ENCODE measurements at places on chromosomes 5 and 9.

DNA sequence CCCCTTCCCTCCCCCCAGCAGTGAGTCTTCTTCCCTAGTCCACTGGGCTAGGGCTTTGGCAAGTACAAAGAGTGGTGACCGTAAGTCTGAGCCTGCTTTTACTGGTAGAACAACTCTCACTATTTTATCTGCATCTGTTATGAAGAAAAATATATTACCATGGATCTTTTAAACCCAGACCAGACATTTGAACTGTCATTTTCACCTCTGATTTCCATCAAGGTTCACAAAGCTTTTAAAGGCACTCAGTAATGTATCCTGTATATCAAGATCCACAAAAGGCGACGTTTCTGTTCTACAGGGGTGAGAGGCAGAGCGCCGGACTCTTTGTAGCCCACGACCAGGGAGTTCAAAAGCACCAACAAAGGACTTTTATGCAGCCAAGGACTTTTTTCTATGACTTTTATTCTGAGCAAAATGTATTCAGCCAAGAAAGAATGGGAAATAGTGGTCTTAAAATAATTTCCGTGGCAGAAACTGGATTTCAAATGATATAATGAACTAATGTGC is 388.3 kb downstream of the ANXA1 start:
- DNase-seq: no peak

- no peak for DNase-seq
These were observed 87.0 kb downstream of the WNK2 start for GRCh38 chr9:93270976-93271375.

GRCh38 chr9:122904466-122904822 is 715 bp downstream of the RC3H2 start:
- peak; percentile 8 for DNase-seq

- no peak for DNase-seq
These were observed 96.2 kb downstream of the OSTF1 start for GRCh38 chr9:75184471-75184870.

- DNase-seq: no peak
These were observed 57.3 kb upstream of the DMRT1 start for GRCh38 chr9:784202-784601.

DNA sequence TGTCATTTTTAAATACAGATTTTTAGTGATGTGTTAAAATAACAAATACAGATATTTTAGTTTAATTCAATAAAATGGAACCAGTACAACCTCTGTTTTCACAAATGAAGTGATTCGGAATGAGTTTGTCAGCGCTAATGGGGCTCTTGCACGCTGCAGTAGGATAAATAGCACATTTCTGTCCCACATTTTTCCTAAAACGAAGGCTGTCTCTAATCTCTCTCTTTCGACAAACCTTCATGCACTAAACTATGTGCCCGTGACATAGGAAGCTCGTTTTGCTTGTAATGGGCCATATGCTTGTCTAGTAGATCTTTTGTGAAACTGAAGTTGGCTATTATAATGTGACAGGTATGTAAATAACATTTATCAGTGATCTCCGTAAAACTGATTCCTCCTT is 100.5 kb downstream of the INIP start:
- no peak for DNase-seq

DNA sequence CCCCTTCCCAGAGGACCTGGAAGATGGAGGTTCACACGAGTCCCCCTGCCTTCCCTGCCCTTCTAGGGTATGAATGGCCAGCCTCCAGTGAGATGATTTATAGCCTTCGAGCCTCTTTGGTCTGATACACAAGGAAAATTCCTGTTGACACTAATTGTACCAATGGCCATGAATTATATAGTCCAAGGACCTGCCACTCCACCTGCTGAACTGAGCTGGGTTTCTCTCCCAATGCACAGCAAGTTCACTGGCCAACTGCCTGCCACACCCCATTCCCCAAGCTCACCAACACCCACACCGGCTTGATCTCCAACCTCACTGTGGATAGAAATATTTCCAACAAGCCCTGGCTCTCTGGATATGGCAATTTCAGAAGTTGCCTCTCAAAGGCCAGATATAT is 9.3 kb upstream of the ADRA1B start:
- DNase-seq: no peak

- DNase-seq: no peak
These were observed 3.0 kb upstream of the SLC6A7 start for GRCh38 chr5:150186897-150187296.

DNA sequence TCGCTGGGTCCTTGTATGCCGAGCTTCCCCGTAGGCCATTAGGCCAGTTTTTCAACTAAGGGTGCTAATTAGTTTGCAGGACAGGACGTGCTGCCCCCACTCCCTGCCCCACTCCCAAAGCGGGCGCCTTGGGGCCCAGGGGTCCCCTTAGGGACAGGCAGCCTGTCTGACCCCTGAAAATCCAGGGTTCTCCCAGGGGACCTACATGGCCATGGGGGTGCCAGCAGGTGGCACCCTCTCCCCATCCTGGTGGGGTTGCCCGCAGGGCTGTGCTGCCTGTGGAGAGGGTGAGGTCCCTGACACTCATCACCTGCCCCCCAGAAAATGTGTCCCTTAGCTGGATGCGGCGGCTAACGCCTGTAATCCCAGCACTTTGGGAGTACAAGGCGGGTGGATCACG is 8.5 kb upstream of the CCDC187 start:
- no peak for DNase-seq

DNA sequence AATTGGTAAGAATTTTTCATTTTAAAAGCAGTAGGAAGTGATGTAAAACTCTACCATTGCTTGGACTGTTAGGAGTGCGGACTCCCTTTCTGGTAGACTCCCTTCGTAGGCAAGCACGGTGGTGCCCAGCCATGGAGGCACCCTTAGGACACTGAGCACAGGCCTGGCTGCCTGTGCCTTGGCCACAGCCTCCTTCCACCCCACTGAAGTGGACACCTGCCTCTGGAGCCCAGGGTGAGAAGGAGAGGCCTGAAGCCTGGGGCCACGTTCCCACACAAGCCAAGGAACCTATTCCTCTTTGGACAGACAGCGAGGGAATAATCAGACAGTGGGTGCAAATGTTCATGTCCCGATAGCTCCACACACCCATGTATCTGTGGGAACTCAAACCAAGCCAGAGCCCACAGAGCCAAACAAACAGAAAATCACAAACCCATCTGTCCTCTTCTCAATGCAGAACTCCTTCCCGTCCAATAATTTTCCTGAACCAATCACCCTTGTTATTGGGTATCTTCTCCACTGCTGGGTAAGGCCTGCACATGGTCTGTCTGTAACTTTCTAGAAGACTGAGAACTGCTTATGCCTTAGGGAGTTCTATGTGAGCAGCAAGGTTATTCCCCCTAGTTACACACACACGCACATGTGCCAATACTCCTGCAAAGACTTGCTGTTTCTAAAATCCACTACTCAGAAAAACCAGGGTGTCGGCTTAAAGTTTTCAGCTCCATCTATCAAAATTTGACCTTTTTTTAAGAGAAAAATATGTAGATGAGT is 45.2 kb downstream of the UBE2QL1 start:
- DNase-seq: no peak

DNA sequence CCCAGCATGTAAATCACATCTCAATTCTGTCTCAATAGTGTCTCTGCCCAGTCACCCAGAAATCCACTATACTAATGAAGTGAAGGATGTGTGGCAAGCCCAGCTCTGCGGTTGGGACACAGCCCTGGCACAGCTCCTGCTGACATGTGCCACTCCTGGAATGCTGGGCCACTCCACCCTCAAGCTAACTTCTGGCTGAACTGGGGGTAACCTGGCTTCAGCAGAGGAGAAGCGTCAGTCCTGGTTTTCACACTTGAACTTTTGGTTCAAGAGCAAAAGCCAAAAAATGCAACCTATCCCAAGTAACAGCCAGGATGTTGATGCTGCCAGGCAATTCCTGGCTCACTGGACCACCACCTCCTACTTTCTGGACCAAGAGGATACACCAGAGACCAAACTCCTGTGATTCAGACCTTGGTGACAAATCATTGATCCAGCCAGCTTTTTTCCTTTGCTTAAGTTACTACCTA is 86.4 kb downstream of the ARRDC3 start:
- no peak for DNase-seq

GRCh38 chr5:66851306-66851705 is 255.1 kb downstream of the MAST4 start:
- DNase-seq: no peak

DNA sequence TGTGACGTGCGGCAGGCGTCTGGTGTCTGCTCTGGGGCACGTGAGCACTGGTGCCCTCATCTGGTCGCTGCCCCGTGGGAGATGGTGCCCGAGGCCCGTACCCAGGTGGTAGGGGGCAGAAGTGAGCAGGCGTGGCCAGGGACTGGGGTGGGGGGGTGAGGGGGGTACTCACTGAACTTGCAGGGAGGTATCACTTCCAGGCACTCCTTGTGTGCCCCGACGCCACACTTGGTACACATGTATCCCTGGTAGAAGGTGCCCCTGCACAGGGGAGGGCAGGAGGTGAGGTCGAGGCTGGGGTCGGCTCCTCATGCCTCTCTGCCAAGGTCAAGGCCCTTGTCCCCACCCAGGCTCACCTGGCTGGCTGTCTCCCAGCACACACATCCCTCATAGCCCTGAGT is 45.2 kb upstream of the SARDH start:
- no peak for DNase-seq

- DNase-seq: no peak
These were observed 909 bp downstream of the SLC36A1 start for GRCh38 chr5:151448038-151448985.

GRCh38 chr5:66841264-66841663 is 245.1 kb downstream of the MAST4 start:
- no peak for DNase-seq

GRCh38 chr5:90967443-90967842 is 408.8 kb downstream of the ADGRV1 start:
- no peak for DNase-seq

DNA sequence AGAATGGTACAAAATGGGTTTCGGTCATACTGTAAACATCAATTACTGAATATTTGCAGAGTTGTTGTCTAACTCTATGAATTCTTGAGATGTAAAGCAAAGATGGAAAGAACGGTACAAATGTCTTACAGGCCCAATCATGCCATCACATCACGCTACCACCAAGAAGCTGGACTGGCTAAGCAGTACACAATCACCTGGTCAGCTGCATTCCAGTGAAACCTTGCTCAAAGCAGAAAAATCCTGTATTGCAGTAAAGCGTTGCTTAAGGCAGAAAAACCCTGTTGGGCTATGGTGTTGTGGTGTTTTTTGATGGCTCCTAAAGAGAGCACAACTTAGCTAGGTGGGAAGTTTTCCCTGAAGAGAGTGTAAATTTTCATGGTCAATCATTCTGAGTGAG is 112.6 kb upstream of the RASA1 start:
- no peak for DNase-seq

DNA sequence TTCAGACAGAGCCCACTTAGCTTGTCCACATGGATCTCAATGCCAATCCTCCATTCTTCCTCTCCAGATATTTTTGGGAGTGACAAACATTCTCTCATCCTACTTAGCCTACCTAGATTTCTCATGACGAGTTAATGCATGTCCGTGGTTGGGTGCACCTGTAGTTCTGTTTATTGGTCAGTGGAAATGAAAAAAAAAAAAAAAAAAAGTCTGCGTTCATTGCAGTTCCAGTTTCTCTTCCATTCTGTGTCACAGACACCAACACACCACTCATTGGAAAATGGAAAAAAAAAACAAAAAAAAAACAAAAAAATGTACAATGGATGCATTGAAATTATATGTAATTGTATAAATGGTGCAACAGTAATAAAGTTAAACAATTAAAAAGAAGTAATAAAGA is 59.0 kb downstream of the BASP1 start:
- no peak for DNase-seq

DNA sequence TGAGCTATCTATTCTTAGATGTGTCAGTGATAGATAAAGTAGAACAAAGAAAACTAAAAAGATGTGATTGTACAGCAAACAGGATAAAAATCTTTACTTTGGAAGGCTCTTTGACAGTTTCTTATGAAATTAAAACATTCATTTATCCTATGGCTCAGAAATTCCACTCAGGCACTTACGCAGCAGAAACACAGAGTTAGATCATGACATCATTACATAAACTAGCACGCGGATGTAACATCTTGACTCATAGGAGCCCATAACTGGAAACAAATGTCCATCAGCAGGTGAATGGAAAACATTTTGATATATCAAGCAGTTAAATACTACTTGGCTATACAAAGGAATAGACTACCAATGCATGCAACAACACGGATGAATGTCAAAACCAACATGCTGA is 45.3 kb downstream of the ICE1 start:
- DNase-seq: no peak

GRCh38 chr5:19615661-19616060 is 372.3 kb downstream of the CDH18 start:
- DNase-seq: no peak

Measured in NCI-H510A (cell line).